Stimulated activated CD8-positive, alpha-beta memory T cell treated with anti-CD3 and anti-CD28 coated beads, Interleukin-4, amount 100 ng/mL, for 1 hour (primary cell): ENCODE measurements at places on chromosomes 4 and X.

DNA sequence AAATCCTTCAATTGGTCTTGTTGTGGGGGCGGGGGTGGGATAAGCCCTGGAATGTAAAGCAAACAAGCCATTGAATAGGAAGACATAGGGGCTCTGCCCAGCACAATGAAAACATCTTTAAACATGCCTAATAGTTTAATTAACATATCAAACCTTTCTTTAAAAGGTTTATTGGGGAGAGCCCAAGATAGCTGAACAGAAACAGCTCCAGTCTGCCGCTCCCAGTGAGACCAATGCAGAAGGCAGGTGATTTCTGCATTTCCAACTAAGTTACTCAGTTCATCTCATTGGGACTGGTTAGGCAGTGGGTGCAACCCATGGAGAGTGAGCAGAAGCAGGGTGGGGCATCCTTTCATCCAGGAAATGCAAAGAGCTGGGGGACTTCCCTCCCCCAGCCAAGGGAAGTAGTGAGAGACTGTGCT is 327.2 kb upstream of the CNKSR2 start:
- no peak for DNase-seq

DNA sequence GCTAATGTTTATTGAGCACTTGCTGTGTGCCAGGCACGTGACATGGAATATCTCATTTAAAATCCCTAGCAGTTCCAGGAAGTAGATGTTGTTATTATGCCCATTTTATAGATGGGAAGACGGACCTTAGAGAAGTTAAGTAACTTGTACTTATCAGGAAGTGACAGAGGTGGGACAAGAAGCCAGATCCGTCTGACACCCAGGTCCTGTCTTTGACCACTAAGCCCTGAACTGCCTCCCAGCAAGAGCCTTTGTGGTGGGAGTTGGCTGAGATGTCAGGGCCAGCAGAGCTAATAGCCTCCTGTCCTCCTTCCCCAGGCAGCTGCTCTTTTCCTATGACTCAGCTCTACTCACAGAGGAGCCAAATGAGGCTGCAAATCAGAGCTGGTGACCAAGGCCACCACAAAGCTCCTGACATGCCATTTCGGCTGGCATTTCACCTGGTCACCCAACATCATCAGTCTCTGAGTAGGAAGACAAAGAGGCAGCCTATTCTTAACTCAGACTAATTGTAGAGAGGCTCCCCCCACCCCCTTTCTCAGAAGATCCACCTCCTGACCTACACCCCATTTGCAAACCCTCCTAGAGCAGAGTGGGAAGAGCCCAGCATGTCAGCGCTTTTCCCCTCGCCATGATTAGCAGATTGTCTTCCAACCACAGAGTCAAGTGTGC is 175.1 kb upstream of the KIT start:
- DNase-seq = no peak

DNA sequence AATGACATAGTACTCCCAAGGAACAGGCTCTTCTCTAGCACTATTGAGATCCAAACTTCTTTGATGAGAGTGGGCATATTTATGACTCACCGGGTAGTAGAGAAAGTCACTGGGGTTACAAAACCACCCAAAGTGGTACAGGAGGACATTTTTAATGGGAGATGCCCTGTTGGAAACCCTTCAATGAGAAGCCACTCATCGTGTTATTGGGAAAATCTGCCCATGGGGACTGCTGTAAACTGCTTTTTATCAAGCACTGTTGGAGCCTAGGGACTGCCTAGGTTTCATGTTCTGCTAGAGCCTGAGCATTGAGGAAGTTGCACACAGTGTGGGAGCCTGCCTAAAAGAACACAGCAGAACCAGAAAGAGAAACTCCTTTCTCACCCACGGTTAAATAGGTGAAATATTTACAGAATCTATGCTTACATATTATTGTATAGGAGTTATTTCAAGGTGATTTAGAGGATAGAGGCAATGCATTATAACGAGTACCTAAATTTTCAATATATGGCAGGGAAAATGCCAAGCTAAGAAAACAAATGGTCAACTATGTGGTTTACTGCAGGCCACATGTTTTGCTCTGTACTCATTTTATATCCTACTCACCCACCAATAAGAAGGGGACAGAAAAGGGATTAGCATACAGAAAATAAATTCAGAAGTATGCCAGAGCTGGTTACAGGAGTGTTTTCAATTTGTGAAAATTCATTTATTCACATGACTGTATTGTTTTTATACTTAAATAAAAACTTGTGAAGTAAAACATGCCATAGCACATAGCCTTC is 559.1 kb downstream of the FSTL5 start:
- no peak for DNase-seq

DNA sequence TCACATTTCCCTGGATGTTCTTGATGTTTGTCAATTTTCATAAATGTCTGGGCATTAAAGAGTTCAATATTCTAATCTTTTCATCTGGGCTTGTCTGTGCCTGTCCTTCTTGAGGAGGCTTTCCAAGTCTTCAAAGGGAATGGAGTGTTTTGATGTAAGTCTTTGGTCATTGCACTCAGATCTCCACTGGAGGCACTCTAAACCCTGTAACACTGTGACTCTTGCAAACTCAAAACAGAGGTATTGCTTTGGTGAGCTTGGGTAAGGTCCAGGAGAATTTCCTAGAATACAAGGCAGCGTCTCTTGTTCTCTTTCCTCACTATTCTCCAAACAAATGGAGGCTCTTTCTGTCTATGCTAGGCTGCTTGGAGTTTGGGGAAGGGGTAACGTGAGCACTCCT is 1118.1 kb upstream of the PABPC4L start:
- DNase-seq = no peak

GRCh38 chr4:116598155-116598979 is 487.0 kb downstream of the TRAM1L1 start:
- no peak for DNase-seq

DNA sequence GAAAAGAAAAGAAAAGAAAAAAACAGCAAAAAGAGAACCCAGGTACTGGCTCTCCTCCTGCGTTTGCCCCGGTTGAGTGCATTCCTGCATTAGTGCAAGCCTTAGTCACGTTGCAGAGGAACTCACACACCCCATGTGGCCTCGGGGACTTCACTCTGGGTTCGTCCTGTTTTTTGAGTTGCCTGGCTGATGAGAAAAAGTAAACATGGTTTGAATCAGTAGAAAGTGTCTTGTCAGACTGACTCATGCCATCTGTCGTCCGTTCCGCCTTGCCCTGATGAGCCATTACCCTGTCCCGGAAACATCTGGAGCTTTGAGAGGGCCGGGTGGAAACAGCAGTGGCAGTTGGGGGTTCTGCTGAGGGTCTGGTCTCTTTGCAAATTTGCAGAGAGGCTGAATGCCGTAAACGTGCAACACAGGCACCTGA is 16.3 kb downstream of the CD99 start:
- peak; percentile 39 for DNase-seq

DNA sequence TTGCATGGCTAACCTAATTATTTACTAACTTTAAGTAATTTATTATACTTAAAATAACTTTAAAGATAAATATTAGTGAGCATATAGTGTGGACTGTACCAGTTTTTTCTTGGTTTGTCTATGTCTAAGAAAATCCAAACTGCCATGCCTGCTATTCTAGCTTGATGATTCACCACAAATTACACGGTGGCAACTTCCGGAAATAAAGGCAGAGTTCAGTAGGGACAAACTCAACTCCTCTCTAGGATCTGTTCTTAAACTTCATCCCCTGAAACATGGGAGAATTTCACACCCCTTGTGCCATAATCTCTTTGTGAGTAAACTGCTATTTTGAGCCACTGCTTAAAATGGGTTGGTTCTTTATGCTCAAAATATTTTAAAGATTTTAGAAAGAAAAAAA is 213.6 kb upstream of the NRK start:
- no peak for DNase-seq

- DNase-seq = no peak
Measured at GRCh38 chrX:107850422-107850765, 24.7 kb downstream of the MID2 start.

GRCh38 chr4:126124818-126125217 is 810.1 kb downstream of the FAT4 start:
- no peak for DNase-seq

GRCh38 chrX:8714164-8714563 is 17.8 kb downstream of the ANOS1 start:
- DNase-seq = no peak

DNA sequence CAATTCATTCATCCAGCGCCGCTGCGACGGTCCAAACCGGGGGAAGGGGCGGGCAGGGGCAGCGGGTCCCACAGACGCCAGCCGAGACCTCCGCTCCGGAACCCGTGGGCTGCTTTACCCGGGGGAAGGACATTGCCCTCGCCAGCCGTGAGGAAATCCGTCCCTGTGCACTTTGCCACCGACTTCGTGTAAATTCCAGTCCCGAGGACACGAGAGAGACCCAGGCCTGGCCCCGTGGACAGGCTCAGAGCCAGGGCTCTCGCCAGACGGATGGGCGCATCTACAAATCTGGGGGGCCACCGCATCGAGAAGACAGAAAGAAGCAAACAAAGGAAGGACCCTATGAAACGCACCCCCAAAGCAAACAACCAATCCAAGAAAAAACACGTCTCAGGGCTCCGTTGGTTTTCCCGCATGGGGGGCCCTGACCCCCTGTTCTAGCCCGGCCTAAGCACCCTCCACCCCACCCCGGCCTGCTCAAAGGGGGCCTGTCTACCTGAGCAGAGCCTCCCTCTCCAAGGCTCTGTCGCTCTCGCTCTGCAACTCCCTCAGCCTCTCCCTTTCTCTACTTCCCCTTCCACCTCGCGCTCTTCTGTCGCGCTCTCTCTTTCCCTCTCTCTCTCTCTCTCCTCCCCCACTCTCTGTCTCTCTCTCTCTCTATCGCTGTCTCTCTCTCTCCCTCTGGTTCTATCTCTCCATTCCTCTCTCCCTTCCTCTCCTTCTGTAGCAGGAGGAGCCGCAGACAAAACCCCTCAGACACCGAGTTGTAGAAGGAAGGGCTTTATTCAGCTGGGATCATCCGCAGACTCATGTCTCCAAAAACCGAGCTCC is 11.3 kb downstream of the FRG2 start:
- DNase-seq = no peak

GRCh38 chr4:17316566-17316965 is 195.3 kb downstream of the QDPR start:
- DNase-seq = no peak

DNA sequence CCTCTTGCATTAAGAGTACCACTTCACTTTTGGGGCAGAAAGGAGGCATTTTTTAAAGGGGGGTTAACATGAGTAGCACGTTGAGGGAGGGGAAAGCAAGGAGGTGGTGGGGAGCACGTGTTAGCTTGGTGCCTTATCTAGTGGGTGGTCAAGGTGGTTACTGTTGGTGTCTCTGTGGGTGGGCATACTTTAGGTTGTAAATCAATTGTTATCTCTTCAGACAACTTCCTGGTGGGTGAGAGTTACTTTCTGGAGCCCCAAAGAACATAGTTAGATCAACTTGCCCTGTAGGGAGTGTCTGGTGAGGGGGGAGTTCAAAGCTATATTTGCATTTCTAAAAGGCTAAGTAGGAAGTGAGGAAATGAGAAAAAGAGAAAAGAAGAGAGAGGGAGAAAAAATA is 297.7 kb upstream of the CLNK start:
- no peak for DNase-seq

DNA sequence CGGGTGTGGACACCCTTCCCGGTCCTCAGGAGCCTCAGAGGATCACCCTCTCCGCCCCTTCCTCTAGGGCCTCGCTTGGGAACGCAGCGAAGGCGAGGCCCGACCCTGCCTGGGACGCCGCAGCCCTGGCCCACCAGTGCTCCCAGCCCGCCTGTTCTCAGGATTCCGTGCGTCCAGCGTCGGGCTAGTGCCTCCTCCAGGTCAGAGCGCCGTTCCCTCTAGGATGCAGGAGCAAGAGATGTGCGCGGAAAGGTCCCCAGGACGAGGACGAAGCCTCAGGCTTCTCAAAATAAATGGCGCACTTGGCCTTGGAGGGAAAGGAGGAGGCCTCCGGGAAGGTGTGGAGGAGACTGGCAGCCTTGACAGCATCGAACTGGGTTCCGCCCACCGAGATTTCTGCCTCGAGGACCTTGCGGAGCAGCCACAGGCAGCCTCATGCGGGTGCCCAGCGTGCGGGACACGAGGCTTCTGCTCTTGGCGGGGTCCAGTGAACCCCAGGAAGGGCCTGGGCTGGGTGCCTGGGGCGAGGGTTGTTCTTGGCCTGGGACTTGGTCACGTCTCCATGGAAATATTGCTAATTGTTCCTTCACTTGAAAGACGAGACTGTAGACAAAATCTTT is 35.1 kb downstream of the PITX2 start:
- DNase-seq = no peak

DNA sequence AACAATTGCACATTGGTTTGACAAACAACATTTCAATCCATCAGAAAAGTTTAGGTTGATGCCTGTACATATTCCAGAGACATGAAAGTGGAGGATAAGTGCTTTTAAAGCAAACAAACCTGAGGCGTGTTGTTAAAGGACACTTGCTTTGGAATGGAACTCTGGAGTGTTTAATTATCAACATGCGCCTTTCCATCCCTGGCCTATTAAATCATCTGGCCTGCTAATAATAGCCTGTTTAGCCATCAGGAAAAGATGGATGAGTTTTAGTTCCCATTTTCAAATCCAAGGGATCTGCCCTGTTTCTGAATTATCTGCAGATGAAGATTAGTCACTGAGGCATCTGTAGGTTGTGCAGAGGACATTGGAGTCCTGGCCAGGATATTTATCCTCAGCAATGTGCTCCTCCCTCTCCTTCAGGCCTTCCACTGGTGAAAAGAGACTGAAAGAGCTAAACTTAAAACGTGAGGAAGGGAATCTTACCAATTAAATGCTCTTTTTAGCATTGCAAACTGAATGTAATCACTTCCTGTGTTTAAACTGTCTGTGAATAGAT is 388.9 kb downstream of the PPARGC1A start:
- no peak for DNase-seq

DNA sequence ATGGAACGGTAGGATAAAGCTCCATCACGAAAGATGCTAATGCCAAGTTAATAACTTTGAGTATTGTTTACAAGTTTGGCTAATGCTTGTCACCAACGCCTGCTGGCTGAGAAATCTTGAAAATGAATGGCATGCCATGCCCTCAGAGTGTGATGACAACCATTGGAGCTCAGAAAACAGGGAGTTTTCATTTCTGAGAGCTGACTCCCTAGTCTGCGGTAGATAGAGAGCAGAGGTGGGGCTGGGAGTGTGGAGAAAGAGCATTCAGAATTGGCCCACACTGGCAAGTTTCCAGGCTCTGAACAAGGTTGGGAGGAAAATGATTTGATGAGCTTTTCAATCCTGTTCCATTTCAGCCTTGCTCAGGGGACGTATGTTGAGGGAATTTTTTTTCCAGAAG is 183.9 kb downstream of the CPEB2 start:
- DNase-seq = no peak

DNA sequence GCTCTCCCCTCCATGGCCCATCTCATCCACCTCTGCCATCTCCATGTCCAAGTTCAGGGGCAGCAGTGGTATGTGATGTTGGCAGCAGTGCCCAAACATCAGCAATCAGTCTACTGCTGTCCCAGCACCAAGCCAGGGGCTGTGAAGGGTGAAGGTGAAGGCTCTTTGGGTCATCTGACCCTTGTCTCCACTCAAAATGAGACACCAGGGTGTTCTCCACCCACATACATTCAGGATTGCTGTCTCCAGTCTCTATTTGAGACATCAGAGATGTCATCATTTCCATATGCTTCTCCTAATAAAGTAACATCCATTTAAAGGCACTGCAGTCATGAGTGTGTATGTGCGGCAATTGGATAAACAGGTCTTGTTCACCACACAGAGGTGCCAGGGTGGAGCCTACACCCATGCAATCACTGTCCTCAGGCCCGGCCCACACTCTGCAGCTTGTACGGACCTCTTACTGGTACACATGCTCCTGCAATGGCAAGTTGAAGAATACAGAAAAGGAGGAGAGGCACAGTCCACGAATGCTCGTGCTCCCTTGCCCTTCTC is 22.2 kb downstream of the MAML3 start:
- DNase-seq = no peak
